Keratinocyte (primary cell): ENCODE measurements at places on chromosomes 12 and 14. TPM values are rescaled to one million over a fixed set of nuclear protein-coding genes. Genes with fewer than 3 reads are reported as not detected.
A peak's percentile ranks its signal among the peaks of the same experiment; 100 is the strongest.

GRCh38 chr12:32302218-32303173 lies 96.9 kb upstream of the FGD4 start:
- no peak overlapping the region for H3K4me3 ChIP-seq
- no peaks in the 10 kb centered on the region for H3K27me3 ChIP-seq
- no peak for DNase-seq
- H3K27ac ChIP-seq: no peak overlapping the region

GRCh38 chr12:104622928-104623327 lies 166.2 kb downstream of the CHST11 start:
- H3K27me3 ChIP-seq: no peaks in the 10 kb centered on the region
- no peak for DNase-seq
- no peak overlapping the region for H3K27ac ChIP-seq

- H3K27me3 ChIP-seq: no peaks in the 10 kb centered on the region
- DNase-seq: no peak
- peak within 1 kb of the TSS; percentile 48 for H3K4me3 ChIP-seq
- H3K4me1 ChIP-seq: peaks cover 32% of the 10 kb centered on the region
- H3K36me3 ChIP-seq: no peaks in the 10 kb centered on the region
- H3K27ac ChIP-seq: peak within 1 kb of the TSS; percentile 84
Measured at GRCh38 chr12:53097564-53098353, at the start of gene IGFBP6. TSS of gene IGFBP6 (plus strand) at chr12:53097667. CDS start at chr12:53097718, 51 bp downstream.

The CLEC2B gene
- polyA plus RNA-seq: 5.2 to 31.3 TPM (median 20.9 TPM) in 3 replicates

- H3K4me1 ChIP-seq: peaks cover 22% of the 10 kb centered on the region
- H3K27me3 ChIP-seq: no peaks in the 10 kb centered on the region
- H3K36me3 ChIP-seq: no peaks in the 10 kb centered on the region
- H3K27ac ChIP-seq: no peak overlapping the region
- no peak for DNase-seq
Measured at GRCh38 chr12:31363416-31363809, 37.5 kb upstream of the SINHCAF start.

DNA sequence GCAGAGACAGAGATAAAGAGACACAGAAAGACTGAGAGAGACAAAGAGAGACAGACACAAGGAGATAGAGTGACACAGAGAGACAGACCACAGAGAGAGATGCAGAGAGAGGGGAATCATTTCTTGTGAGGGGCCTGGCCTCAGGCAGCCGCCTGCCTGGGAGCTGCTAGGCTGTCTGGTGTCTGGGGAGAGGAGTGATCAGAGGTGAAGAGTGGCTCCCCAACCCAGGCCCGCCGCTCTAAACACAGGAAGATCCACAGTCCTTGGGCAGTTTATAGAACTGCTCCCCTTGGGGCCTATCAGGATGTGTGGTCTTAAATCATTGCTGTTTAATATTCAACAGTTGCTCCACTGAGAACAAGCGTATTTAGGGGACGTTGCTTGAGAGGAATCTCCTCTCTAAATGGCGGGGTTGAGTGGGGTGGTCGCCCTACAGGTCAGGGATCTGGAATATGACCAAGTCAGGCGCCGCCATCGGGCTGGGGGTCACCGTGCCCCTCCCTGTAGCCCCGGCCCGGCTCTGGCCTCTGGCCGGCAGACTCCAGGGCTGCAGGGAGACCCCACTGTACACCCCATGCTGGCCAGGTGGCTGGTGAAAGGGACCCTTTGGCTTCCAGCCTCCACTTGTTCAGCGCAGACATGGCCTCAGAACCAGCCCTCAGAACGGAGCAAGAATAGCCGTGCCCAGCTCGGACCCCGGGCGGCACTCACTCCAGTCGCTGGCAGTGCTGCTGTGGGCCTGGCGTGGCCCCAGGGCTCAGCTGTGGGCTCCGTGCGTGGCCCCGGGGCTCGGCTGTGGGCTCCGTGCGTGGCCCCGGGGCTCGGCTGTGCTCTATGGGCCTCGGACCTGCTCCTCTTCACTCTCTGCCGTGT lies 89.4 kb downstream of the GALNT9 start:
- H3K27me3 ChIP-seq: no peaks in the 10 kb centered on the region
- no peak overlapping the region for H3K27ac ChIP-seq
- no peaks in the 10 kb centered on the region for H3K4me1 ChIP-seq

The TMEM119 gene
- polyA plus RNA-seq: not detected in 3 replicates

DNA sequence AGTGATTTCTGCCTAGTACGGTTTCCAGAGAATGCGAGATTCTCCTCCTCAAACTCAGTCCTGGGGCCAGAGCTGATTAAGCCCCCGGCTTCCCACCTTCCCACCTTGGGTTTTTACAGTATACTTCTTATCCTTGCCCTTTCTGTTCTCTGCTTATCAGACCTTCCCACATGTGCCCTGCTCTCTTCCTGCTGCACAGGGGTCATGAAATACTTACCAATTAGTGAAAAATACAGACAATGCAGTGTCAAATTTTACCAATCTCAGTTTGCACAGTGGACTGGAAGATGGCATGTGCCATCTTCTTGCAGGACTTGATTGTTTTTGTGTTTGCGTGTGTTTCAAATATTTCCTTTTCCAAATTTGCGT lies 14.7 kb downstream of the SUSD6 start:
- H3K27ac ChIP-seq: no peak overlapping the region
- DNase-seq: no peak
- no peaks in the 10 kb centered on the region for H3K27me3 ChIP-seq
- no peak overlapping the region for H3K4me3 ChIP-seq
- no peaks in the 10 kb centered on the region for H3K36me3 ChIP-seq

DNA sequence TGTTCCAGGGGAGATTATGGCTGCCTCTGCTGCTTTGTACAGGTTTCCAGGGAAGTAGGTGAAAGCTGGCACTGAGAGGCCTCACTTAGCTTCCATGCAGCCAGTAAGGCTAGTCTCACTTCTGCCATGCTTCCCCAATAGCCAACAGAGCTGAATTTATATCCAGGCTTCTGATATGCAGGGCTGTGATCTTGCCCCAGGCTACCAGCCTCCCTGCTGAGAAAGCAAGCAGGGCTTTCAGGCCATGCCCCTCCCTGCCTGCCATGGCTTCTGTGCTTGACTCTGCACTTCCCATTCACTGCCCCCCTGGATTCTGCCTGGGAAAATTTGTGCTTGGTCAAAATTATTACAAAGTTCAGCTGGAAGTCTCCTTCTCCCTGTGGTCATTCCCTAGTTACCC lies 302.1 kb upstream of the FBXO33 start:
- H3K27ac ChIP-seq: no peak overlapping the region
- no peaks in the 10 kb centered on the region for H3K4me1 ChIP-seq
- no peaks in the 10 kb centered on the region for H3K36me3 ChIP-seq
- no peak for DNase-seq

- H3K36me3 ChIP-seq: peaks cover 2% of the 10 kb centered on the region
- DNase-seq: no peak
- no peaks in the 10 kb centered on the region for H3K27me3 ChIP-seq
- peaks cover 29% of the 10 kb centered on the region for H3K4me1 ChIP-seq
Measured at GRCh38 chr12:42473561-42473960, 116.0 kb downstream of the PRICKLE1 start.

DNA sequence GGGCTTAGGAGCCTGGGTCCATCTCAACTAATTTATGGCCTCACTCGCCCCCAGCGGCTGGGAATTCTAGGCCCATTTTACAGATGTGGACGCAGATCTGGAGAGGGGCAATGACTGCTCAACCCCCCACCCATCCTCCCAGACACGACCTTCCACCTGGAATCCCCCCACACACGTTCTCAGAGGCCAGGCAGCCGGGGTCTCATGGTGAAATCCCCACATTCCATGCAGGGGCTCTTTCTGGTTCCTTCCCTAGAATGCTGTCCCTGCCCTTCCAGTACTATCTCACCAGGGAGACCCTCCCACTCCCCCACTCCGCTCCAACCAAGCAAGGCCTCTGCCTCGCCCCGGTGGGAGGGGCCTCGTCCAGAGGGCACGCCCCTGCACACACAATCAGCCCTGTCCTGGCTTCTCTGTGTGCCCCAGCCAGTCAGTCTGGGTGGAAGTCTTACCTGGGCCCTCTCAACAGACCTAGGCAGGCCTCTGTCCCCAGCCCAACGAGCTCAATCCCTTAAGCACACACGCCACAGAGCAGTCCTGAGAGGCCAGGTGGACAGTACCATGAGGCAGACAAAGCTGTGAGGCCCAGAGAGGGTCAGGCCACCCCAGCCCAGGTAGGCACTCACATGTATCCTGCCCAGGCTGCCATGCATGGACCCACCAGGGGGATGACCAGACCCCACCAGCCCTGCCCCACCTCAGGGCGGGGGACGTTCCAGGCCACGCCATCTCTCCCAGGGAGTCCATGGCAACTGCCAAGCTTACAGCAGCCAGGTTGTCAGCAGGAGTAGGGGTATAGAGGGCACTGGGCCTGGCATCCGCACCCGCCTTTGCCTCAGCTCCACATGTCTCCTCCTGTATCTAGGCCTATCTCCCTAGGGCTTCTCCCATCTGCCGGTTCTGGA lies 1.3 kb upstream of the ANKRD9 start:
- no peaks in the 10 kb centered on the region for H3K27me3 ChIP-seq
- no peak overlapping the region for H3K27ac ChIP-seq
- no peak for DNase-seq
- H3K4me1 ChIP-seq: peaks cover 17% of the 10 kb centered on the region

- H3K27me3 ChIP-seq: no peaks in the 10 kb centered on the region
- H3K27ac ChIP-seq: no peak overlapping the region
- no peaks in the 10 kb centered on the region for H3K36me3 ChIP-seq
- DNase-seq: no peak
Measured at GRCh38 chr14:93528884-93529558, 98.3 kb downstream of the UNC79 start.

DNA sequence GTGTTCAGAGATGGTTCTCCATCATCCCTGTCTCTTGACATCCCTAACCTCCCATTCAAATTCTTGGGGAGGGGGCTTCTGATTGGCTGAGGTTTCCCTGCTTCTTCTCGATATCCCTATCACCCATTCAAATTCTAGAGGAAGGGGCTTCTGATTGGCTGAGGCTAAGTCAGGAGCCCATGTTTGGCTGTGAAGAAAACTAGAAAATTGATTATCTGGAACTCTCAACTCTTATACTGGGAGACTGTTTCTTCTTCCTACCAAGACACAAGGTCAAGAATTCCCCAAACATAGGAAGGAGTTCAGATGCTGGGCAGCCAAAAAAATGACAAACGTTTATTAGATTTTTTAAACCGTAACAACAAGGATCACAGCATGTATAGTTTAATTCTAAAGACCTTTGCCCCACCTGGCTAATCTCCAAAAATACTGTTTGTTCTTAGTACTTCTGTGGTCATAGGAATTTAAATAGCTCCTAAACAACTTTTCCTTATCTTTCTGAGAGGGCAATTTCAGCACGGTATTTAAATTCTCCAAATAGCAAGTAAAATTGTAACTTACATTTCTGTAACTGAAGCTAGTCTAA lies 26.4 kb downstream of the SPIC start:
- H3K4me3 ChIP-seq: no peak overlapping the region
- DNase-seq: no peak
- no peaks in the 10 kb centered on the region for H3K4me1 ChIP-seq
- no peaks in the 10 kb centered on the region for H3K27me3 ChIP-seq
- no peak overlapping the region for H3K27ac ChIP-seq
- H3K36me3 ChIP-seq: no peaks in the 10 kb centered on the region

DNA sequence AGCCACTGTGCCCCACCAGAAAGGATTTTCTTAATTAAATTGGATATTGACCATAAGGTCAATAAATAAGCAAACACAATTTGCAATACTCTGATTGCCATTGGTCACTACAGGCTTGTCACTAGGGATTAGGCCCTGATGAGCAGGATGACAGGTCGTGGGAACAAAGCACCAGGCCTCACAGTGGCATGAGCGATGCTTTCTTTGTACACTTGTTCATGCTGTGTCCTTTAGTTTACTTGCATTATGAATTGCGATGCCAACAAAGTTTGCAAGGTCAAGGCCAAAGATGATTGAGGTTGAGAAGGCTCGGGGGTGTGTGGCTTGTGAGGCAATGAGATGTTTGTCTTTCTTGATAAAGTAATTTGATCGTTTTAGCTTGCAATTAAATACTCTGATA lies 136.0 kb downstream of the TTC8 start:
- no peaks in the 10 kb centered on the region for H3K27me3 ChIP-seq
- no peak for DNase-seq
- H3K4me3 ChIP-seq: no peak overlapping the region
- no peak overlapping the region for H3K27ac ChIP-seq
- H3K36me3 ChIP-seq: no peaks in the 10 kb centered on the region

DNA sequence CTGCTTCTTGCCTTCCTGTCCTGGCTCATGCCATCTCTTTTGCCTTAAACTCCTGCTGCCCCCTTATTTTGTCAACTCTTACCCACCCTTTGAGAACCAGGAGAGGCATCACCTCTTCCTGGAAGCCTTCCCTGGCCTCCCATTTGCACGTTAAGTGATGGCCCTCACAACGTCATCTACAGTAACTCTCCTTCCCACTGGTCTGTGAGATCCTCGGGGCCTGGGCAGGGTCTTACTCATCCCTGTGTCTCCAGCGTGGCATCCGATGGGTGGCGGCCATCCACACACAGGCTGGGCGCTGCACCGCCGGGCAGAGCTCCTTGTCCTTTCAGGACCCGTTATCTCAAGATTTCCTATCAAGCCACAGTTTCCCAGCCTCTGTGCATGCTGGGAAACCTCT lies 16.8 kb upstream of the CACNA2D4 start:
- no peak overlapping the region for H3K27ac ChIP-seq
- no peak overlapping the region for H3K4me3 ChIP-seq
- no peaks in the 10 kb centered on the region for H3K36me3 ChIP-seq

The NEDD8 gene
- polyA plus RNA-seq: 458 to 509 TPM (median 499 TPM) in 3 replicates

The KRT83 gene
- not detected in 3 replicates for polyA plus RNA-seq

- DNase-seq: no peak
- no peak overlapping the region for H3K4me3 ChIP-seq
- H3K27me3 ChIP-seq: no peaks in the 10 kb centered on the region
- no peaks in the 10 kb centered on the region for H3K4me1 ChIP-seq
Measured at GRCh38 chr12:54249489-54249888, 30.4 kb downstream of the CBX5 start.

DNA sequence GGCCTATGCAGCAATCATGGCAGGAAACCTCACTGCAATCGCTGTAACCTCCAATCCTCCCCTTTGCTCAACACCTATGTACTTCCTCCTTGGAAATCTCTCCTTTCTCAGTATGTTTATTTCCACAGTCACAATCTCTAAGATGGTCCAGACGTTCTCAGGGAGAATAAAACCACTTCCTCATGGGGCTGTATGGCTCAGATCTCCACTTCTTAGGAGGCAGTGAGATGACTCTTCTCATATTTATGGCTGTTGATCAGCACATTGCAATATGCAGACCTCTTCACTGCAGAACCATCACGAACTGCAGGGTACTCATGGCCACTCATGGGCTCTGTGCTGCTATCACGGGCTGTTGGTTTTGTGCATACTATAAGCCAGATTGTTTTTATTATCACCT lies 17.1 kb upstream of the OR4K17 start:
- no peak overlapping the region for H3K27ac ChIP-seq
- H3K4me1 ChIP-seq: no peaks in the 10 kb centered on the region
- no peaks in the 10 kb centered on the region for H3K36me3 ChIP-seq
- H3K4me3 ChIP-seq: no peak overlapping the region
- H3K27me3 ChIP-seq: no peaks in the 10 kb centered on the region

GRCh38 chr12:19572920-19573558 lies 133.7 kb downstream of the AEBP2 start:
- H3K36me3 ChIP-seq: no peaks in the 10 kb centered on the region
- no peak overlapping the region for H3K27ac ChIP-seq
- peaks cover 5% of the 10 kb centered on the region for H3K4me1 ChIP-seq
- no peak overlapping the region for H3K4me3 ChIP-seq
- peak; percentile 11 for DNase-seq

GRCh38 chr14:22900081-22900799 lies 17.2 kb downstream of the REM2 start:
- H3K27me3 ChIP-seq: no peaks in the 10 kb centered on the region
- no peak overlapping the region for H3K4me3 ChIP-seq
- H3K4me1 ChIP-seq: peaks cover 14% of the 10 kb centered on the region
- DNase-seq: no peak
- H3K27ac ChIP-seq: no peak overlapping the region

The INSM2 gene
- polyA plus RNA-seq: not detected in 3 replicates
